Skeletal muscle tissue (tissue), 5 donors: ENCODE measurements at places on chromosomes 7 and 10. TPM values are rescaled to one million over a fixed set of nuclear protein-coding genes. Genes with fewer than 3 reads are reported as not detected.

The SGCE gene
- 184 TPM for total RNA-seq

The CYP2W1 gene
- total RNA-seq, result not detected

The CREB5 gene
- 52.2 TPM for total RNA-seq

The ARHGEF35 gene
- 1.6 TPM for total RNA-seq

The PRSS1 gene
- not detected for total RNA-seq

The CHAT gene
- not detected for total RNA-seq

The NUTM2A gene
- total RNA-seq, result 1.0 TPM

The CRHR2 gene
- total RNA-seq, result under 0.01 TPM

The AGAP3 gene
- 28.7 TPM for total RNA-seq

The WNT2 gene
- total RNA-seq, result 3.1 TPM

The PRF1 gene
- total RNA-seq, result 2.1 TPM

The TMEM130 gene
- 0.52 TPM for total RNA-seq

The ZNF853 gene
- total RNA-seq, result 12.0 TPM

The CDH23 gene
- 3.7 TPM for total RNA-seq

The HMX2 gene
- total RNA-seq, result not detected

The STEAP4 gene
- total RNA-seq, result 3.7 TPM

The SLC16A12 gene
- total RNA-seq, result 1.6 TPM

The TMEM178B gene
- 0.52 TPM for total RNA-seq

The IFIT2 gene
- 6.8 TPM for total RNA-seq

The DEPP1 gene
- 12.5 TPM for total RNA-seq

The MYL10 gene
- total RNA-seq, result 8.4 TPM

The ZNF365 gene
- under 0.01 TPM for total RNA-seq

The AS3MT gene
- 6.8 TPM for total RNA-seq
